ENCODE measurements at places on chromosomes 7 and 10.

DNA sequence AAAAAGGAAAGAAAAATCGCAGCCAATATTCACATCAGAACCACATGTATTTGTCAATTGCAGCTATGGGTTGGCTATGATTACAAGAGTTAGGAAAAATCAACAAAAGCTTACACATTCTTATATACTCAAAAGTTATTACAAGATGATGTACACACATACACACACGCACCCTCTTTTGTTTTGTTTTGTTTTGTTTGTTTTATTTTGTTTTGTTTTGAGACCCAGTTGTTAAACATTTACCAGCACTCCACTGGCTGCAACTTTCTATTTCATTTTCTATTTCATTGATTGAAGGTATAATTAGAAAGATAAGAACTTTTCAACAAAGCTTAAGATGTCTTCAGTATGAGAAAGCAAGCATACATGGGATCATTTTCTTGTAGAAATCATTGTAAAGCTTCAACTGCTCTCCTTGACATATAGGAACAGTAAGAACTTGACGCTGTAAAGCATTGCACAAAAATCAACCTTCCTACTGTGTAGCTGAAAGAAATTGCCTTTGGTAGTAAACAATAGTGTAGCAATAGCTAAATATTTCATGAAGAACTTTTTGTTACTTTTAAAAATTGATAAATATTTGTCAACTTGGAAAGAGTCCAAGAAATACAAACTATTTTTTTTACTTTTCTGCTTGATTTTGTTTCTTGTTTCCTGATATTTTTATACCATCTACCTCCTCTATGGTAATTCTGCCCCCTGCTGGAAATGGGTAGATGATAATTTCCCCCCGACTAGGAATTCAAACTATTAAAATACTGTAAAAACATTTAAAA is 205.9 kb downstream of the MBL2 start:
- DNase-seq: no peak

DNA sequence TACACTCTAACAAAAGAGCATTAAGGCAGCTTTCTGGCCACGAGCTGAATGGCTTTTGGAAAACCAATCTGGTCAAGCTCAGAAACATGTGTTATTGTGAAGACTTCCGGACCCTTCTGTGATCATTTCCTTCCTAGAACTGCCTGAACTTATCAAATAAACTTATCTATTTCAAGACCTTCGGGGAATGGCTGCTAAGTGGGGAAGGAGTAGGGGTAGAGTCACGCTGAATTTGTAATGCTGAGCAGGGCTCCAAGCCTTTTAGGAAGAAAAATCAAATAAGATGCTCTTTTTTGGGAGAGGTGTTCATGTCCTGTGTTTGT is 56.6 kb downstream of the PAPSS2 start:
- no peak for DNase-seq

DNA sequence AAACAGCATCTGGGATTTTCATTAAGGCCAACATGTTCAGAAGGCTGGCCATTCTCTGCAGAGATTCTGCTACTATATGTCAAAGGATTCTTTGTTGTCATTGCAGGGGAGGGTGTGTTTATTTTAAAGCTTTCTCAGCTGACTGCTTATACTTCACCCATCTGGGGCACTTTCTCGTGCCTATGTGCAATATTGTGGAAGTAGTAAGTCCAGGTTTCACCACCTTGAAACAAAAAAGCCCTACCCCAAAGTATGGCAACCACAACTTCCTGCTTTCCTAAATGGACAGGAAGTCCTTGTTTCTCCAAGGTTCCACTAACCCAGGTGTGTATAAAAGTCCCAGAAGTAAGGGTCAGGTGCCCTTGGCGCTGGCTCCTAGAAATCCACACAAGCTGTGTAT is 58.7 kb upstream of the COL1A2 start:
- no peak for DNase-seq

GRCh38 chr10:49830846-49831245 is 68.7 kb upstream of the OGDHL start:
- no peak for DNase-seq

DNA sequence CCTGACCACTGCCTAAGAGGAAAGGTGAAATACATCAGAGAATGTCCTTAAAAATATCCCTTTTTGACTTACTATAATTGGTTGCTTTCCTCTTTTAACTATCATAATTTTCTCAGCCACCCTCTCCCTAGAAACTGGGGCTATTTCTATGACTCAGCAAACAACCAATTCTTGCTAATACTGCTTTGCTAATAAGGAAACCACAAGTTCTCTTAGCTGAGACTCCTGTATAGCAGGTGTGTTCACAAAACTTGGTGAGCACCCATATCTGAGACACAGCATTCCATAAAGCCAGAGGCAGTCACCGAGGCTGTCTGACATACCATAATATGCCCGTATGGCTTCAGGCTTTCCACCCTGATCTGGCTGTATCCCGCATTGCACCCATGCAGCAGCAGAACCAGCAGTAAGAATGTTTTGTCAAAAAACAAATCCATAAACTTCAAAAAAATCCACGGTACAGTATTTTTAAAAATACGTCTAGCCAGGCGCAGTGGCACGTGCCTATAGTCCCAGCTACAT is 191.7 kb upstream of the C7orf33 start:
- DNase-seq: no peak

GRCh38 chr10:70820976-70821750 is 5.4 kb downstream of the SGPL1 start:
- DNase-seq: no peak

GRCh38 chr7:69608878-69609277 is 10.6 kb downstream of the AUTS2 start:
- no peak for DNase-seq

GRCh38 chr10:72796042-72796441 is 97.5 kb upstream of the OIT3 start:
- no peak for DNase-seq

DNA sequence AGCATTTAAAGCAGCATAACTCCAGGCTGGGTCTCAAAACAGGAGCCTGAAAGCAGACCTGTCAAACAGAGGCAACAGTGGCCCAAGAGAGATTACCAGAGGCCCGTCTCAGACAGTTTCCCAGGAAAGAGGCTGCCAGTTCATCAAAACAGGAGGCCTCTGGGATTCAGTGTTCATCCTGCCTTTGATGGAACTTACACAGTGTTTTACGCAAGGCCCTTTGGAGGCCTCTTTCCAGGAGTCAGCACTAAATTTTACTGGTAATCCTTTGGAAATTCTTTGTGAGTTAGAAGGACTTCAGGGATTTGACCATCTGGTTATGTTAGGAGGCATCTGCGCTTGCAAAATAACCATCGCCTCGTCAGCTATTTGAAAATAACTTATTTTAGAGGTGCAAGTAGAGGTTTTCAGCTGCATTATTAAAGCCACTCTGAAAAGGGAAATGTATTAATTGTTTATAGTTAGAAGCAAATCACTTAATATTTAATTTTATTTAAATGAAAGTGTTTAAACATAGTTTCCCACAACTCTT is 501.2 kb upstream of the COBL start:
- no peak for DNase-seq

GRCh38 chr10:88116481-88116880 is 253.1 kb downstream of the PTEN start:
- DNase-seq: no peak

DNA sequence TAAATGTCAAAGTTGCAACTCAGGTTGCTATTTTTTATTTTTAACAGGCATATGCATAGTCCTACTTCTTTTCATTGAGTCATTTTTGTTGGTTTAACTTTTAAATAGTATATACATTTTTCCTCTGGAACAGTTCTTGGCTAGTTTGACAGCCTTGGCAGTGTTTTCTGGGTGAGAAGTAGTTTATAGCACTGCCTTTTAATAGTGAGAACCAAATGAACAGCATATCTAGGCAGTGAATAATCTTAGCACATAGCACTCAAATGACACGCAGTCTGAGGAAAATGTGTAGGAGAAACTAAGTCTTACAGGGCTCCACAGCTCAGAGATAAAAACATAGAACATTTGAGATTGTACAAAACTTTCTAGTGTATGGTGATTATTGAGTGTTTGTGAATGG is 265.5 kb upstream of the POT1 start:
- DNase-seq: no peak

DNA sequence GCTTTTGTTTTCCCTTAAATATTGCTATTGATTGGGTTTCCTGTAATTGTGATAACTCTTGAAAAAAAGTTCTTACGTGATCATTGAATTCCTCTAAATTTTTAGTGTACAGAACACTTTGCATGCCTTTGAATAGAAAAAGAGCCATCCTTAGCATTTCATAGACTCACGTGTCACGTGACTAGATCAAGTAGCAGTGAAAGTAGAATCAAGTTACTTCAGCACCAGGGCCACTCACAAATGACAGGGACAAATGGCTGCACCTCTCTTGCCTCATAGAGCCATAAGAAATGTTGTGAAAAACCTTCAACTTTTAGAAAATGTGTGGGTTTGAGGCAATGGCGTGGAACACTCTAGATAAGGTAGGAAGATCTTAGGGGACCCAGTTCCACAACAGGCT is 203.8 kb downstream of the ZEB1 start:
- no peak for DNase-seq

DNA sequence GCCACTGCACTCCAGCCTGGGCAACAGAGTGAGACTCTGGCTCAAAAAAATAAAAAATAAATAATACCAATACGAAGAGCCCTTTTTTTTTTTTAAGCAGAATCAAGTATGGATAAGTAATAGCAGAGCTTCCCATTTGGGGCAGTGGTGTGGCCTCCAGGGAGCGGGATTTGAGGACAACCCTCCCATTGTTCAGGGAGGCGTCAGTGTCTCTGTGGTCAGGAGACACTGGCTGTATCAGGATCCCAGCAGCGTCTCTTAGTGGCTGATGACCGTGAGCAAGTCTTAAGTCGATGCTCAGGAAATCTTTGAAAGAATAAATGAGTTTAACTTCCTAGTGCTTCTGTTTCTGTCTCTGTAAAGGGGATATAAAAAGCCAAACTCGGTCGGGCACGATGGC is 25.2 kb upstream of the SH2B2 start:
- no peak for DNase-seq

DNA sequence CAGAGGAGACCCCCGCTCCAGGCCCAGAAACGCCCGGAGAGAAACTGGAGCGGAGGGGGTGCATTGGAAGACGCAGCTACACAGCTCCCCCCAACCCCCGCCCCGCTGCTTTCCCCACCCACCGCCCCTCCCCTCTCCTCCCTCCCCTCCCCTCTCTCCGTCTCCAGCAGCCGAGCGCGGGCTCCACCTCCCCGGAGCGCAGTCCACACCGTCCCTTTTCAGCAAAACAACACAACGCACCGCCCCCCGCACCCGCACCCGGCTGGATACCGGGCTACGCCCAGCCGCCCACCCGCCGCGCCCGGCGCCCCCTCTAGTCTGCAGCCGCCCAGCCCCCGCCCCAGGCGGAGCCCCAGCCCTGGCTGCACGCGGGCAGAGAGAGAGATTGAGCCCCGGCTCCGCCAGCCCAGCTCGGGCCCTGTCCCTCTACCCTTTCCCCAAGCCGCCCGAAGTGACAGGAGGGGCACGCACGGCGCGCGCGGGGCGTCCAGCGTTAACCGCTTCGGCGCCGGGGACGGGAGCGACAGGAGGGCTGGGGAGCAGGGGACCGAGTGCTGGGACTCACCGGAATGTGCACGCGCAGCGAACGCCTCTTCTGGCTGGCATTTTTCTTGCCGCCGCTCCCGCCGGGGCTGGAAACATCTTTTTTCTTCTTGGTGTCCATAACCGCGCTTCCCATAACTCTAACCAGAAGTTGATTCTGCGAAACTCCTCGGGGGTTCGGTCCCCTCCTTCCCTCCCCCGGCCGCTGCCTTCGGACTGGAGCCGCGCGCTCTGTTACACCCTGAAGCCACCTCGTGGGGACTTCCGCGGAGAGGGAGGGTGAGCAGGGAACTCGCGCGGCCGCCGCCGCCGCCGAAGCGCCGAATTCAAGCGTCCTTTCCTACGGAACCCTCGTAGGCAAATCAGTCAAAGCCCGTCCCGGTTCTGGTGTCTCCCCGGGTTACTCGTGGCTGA is 695 bp downstream of the PRKAG2 start:
- peak; percentile 49 for DNase-seq

DNA sequence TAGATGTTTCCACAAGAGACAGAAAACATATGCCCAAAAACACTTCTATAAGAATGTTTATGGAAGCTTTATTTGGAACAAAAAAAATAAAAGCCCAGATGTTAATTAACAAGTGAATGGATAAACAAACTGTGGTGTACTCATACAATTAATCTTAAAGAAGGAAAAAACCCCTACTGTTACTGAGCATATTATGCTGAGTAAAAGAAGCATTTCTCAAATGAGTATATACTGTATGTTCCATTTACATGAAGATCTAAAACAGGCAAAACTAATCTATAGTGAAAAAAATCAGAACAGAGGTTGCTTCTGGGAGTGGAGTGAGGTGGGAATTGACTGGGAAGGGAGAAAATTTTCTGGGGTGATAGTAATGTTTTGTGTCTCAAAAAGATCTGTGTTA is 15.5 kb upstream of the ANK3 start:
- DNase-seq: no peak

DNA sequence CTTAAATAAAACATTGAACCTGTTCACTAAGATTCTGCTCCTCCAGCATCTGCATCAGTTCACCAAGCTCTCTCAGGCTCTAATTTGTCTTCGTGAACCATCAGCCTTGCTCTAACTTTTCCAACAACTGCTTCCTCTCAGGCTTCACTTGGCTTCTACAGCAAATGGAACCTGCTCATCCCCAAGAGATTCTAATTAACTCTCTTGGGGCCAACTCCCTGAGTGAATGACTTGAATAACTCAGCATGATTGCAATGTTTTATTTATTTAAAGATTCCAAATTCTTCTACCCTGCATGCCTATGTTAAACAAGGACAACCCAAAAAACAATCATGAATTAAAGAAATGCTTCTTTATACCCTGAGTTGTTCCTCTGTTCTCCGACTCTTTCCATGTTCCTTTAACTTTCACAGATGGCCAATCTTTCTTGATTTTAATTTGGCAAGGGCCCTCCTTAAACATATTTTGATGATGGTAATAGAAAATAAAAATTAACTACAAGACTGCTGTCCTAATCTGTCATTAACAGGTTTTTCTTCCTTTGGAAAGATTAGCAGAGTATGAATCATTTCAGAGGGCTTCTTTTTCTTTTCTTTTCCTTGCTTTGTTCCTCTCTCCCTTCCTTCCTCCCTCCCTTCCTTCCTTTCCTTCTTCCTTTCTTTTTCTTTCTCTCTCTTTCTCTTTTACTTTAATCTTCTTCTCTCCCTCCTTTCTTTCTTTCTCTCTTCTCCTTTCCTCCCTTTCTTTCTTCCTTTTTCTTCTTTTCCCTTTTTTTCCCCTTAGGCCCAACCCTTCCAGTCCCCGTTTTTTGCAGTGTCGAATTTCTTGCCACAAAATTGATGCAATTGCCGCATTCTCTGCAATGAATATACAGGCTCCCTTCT is 195.0 kb upstream of the RHOBTB1 start:
- DNase-seq: no peak
